ENCODE measurements at places on chromosomes 5 and 9. TPM values are rescaled to one million over a fixed set of nuclear protein-coding genes. Genes with fewer than 3 reads are reported as not detected.
A peak's percentile ranks its signal among the peaks of the same experiment; 100 is the strongest.

The HSPB3 gene
- not detected for total RNA-seq

The FAF2 gene
- total RNA-seq = 31.8 TPM

The NXNL2 gene
- total RNA-seq = 0.71 TPM

The COL15A1 gene
- 8.0 TPM for total RNA-seq

The NKD2 gene
- 24.1 TPM for total RNA-seq

- no peak for DNase-seq
These were observed 23.9 kb downstream of the PAX5 start for GRCh38 chr9:37010180-37010579.

DNA sequence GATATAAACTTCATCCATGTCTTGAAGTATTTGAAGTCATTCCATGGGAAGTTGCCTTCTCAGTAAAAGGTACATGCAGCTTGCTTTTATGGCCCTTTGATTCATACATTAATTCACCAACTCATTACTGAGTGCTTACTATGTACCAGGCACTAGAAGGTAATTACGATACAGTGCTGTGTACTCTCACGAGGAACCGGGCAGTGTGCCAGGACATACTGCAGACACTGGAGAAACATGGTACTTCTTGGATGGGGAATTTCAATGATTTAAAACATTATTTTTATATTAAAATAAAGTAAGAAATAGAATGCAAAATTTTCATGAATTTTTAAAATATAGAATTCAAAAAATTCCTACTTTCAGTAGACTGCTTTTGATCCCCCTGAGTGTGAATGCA, 71.4 kb upstream of the WDR41 start:
- DNase-seq = no peak

- DNase-seq = no peak
These were observed 5.9 kb upstream of the STC2 start for GRCh38 chr5:173333925-173334661.

DNA sequence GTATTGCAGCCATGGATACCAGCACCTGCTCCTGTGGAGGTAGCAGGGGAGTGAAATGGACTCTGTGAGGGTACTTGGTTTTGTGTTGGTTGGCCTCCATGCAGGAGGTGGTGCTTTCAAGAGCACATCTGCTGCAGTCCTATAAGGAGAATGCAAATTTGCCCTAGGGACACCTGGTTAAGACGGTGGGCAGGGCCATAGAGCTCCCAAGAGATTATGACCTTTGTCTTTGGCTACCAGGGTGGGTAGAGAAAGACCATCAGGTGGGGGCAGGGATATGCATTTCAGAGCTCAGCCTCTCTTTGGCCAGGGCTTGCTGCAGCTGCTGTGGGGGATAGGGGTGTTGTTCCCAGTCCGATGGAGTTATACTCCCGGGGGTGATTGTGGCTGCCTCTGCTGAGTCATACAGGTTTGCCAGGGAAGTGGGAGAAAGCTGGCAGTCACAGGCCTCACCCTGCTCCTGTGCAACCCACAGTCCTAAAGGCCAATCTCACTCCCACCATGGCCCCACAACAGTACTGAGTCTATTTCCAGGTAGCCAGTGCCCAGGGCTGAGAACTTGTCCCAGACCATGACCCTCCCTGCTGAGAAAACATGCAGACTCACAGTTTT, 14.0 kb upstream of the PDLIM4 start:
- DNase-seq = no peak

DNA sequence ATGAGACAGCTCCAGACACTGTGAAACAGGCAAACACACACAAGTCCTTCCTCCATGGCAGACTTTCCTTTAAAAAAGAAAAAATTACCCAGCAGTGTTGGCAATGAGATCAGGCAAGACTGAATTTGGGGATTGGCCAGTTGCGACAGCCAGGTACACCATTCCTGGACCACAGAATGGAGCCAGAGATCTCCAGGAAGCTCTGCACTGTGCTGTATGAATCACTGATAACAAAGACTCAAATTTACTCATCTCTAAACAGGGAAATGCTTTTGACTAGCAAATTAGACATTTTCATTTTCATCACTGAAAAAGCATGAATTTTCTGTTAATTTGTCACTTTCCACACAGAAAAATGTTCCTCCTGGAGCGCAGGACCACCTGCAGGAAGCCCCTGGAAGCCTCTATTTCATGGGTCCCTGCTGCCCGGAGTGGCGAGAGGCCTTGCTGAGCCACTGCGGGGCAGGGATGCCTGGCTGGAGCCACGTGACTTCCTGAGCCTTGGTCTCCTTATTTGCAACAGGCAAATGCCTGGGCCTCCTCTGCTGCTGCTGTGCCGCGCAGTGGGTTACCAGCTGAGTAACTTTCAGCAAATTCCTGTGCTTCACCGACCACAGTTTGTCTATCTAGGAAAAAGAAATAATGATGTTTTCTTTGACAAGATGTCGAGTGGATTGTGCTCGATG, 185.9 kb upstream of the ZNF618 start:
- DNase-seq = no peak

- DNase-seq = no peak
These were observed 783 bp upstream of the ZFR start for GRCh38 chr5:32445287-32445758.

- DNase-seq = no peak
These were observed 13.8 kb upstream of the IL7R start for GRCh38 chr5:35842856-35843255.

DNA sequence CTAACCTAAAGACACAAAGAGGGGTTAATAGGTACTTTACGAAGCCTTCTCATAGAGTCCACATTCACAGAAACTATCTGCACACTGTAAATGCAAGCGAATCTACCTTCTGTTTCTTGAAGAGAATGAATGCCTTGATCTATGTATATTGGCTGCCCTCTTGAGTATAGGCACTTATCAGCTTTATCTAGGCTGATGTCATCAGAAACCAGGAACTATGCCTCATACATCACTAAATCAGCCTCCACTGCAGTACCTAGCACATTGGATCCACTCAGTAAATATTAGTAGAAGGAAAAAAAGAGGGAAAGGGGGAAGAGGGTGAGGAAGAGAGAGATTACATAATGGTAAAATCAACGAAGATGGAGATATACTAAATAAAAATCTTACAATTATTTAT, 477.1 kb downstream of the CAAP1 start:
- DNase-seq = no peak

DNA sequence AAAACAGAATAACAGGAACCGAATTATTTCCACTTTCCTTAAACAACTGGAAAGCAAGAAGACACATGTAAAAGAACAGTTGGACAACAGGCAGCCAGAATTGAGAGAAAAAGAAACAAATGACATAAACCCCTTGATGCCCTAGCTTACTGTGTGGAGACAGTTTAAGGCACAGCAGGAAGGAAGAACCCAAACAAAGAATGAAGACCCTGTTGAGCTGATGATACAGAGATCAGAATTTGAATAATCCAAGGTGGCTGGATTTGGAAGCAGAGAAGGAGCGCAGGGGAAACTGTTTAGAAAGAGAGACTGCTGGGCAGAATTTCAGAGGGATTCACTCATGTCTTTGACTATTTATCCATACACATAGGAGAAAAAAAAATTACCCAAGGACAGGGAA, 316.3 kb upstream of the POU5F2 start:
- no peak for DNase-seq

GRCh38 chr5:41893074-41893851, 10.9 kb upstream of the RIMOC1 start:
- DNase-seq = no peak

DNA sequence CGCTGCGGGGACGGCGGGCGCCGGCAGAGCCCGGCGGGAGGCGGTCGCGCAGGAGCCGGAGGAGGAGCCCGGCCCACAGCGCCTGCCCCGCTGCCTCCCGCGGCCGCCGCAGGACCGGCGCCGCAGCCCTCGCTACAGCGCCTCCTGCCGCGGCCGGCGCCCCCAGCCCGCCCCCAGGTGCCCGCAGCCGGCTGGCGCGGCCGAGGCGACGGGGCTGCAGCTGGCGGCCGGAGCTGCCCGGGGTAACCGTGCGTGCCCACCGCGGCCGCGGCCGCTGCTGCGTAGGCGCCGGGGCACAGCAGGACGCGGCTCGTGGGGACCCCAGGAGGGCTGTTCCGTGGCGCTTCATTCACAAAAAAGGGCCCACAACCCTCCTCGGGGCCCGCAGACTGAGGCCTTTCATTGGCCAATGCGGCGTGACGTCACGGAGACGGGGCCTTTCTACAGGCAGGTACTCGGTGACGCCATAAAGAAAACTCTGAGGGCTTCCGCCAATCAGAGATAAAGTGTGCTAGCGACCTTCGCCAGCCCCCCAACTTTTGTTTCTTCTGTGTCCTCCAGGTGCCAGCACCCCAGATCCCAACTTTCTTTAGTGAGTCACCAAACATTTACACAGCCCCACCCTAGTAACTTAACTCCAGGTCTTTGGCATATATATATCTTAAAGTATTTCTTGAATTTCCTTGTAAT, at the start of gene CDC14B:
CDC14B (minus strand) TSS at position 353 of the 690 bp plus-strand sequence. CDS start 465 bp downstream, outside the sequence.
- peak; percentile 95 for DNase-seq

DNA sequence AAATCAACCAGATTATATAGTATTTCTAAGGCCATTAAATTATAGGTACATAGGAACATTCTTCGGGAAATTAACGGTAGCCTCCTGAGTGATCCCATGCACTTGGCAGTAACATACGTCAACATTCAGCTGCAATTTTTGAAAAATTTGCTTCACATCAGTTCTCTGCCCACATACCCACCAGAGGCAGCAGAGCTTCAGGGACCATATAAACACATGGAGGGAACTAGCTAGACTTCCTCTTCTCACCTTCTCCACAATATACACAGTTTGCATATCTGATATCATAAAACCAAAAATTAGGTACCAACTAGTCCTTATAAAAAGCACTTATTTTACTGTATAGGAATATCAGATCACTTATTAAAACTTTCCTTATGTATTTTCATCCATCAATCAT, 4.8 kb downstream of the PSIP1 start:
- DNase-seq = no peak

DNA sequence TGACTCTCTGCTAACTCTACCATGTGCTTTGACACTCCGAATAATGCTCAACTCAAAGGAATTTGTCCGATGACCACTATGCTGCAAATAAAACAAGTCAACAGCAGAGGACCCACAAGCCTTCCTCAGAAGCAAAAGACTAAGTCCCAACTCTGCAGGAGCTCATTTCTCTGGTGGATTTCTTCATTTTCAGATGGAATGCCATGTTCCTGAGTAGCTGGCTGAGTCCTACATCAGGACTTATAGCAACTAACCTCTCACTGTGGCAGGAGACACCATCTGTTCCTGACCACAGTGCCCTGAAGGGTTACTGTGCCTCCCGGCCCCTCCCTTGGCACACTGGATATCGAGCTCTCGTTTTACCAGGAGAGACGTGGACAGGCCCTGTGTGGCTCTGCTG, 20.8 kb downstream of the LHFPL2 start:
- DNase-seq = no peak

DNA sequence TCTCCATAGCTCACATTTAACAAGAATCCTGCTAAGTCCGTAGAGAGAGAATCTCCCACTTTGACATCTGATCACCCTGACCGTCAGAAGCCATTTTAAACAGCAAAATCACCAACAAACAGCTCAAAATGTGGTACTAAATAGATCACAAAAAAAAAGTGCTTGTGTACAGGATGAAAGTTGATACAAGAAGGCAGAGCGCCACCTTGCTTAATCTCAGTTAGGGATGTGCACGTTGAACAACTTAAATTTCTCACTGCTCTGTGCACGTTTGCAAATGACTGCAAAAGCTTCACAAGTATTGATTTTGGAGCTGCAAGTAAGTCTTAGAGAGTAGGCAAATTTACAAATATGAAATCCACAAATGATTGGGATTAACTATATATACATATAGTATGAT, 63.1 kb upstream of the NREP start:
- no peak for DNase-seq

DNA sequence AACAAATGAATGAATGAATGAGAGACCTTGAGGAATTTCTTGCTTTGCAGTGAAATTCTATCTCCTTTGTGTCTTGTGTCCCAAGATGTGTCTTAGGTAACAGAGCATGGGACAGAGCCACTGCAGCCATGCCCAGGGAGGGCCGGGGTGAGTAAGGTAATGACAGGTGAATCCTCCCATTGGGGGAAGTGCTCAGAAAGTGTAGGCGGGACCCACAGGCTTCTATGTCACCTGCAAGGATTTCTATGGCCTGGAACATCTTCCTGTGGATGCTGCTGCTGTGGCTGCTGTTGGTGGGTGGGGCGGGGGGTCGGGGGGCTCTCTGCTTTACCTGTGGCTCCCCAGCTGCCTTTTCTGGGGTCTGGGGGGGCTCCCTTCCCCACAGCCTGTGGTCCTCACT, 133.6 kb upstream of the IER5L start:
- DNase-seq = peak; percentile 6

DNA sequence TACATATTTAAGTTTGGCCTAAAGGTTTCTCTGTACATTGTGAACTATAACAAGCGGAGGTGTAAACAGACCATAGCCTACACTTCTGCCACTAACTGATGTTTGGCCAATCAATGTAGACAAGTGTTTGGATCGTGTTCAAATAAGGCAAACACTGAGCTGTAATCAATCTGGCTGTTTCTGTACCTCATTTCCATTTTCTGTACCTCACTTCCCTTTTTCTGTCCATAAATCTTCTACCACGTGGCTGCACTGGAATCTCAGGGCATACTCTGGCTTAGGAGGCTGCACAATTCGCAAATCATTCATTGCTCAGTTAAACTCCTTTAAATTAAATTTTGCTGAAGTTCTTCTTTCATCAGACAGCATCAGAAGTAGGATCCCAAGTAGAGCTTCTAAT, 140.9 kb downstream of the SLC25A46 start:
- no peak for DNase-seq

DNA sequence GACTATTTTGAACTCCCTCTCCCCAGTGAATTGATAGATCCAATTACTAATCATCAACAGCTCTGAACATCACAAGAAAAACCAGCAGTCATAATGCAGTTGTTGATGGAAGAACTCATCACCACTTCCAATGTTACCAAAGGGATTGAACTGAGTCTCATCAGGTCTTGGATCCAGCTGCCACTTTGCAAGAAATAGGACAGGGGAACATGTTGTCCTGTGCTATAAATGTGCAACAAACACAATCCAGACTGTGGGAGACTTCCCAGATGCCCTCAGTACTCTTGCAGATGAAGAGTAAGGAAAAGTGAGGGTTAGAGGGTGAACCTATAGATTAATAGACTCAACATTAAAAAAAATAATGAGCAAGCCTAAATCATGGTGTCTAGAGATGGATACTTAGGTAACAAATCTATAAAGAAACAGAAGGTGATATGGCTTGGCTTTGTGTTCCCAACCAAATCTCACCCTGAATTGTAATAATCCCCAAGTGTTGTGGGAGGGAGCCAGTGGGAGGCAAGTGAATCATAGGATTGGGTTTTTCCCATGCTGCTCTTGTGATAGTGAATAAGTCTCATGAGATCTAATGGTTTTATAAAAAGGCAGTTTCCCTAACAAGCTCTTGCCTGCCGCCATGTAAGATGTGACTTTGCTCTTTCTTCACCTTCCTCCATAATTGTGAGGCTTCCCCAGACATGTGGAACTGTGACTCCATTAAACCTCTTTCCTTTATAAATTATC, 63.4 kb upstream of the PAPPA start:
- DNase-seq = no peak

GRCh38 chr9:122228568-122229484, at the start of gene LHX6:
TSS of gene LHX6 (minus strand) at chr9:122228957. CDS start at chr9:122228740, 217 bp downstream.
- no peak for DNase-seq

DNA sequence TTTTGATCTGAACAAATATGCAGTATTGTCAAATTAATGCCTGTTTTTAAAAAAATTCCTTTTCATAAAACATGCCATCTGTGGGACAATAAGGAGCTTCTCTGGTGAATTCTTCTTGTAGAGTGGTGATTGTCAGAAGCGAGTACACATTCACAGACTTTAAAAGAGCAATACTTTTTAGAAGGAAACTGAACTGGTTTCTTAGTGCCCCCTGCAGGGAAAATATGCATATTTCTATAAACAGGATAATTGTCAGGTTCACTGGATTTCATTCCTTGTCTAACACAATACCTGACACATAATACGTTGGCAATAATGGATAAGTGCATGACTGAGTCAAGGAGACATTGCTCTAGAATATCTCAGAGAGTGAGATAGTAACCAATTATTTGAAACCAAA, 133.7 kb downstream of the KIF4B start:
- DNase-seq = no peak
